ENCODE measurements at places on chromosomes 1 and 21.

DNA sequence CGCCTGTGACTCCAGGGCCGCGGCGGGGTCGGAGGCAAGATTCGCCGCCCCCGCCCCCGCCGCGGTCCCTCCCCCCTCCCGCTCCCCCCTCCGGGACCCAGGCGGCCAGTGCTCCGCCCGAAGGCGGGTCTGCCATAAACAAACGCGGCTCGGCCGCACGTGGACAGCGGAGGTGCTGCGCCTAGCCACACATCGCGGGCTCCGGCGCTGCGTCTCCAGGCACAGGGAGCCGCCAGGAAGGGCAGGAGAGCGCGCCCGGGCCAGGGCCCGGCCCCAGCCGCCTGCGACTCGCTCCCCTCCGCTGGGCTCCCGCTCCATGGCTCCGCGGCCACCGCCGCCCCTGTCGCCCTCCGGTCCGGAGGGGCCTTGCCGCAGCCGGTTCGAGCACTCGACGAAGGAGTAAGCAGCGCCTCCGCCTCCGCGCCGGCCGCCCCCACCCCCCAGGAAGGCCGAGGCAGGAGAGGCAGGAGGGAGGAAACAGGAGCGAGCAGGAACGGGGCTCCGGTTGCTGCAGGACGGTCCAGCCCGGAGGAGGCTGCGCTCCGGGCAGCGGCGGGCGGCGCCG, at the start of gene SIM2:
TSS of gene SIM2 (plus strand) at position 135 of the 565 bp plus-strand sequence. CDS start 632 bp downstream, outside the sequence.
- DNase-seq = no peak

DNA sequence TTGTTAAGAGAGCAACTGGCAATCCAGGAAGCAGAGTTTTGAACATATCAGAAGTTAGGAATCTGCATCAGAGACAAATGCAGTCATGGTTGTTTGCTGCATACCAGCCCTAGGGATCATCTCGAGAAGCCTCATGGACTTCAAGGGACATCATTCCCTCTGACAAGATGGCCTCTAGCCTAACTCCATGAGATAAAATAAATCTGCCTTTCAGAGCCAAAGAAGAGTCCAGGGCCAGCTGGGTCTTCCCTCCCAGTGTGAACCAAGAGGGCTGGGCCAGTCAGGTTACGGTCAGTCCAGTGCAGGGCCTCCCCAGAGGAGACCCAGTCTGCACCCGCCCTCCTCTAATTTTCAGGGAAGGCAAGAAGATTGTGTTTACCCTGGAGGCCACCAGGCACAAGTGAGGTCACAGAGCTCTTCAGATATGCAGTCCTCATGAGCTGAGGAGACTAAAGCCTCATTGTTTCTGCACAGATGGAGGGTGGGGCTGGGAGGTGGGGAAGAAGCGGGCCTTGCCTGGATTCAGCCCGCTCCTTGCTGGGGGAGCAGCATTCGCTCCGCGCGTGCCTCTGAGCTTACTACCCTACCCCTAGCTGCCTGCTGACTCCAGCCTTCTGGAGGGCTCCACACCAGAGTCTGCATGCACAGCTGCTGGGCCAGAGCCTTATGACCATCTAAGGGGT, 52.8 kb downstream of the CAPN2 start:
- no peak for DNase-seq

DNA sequence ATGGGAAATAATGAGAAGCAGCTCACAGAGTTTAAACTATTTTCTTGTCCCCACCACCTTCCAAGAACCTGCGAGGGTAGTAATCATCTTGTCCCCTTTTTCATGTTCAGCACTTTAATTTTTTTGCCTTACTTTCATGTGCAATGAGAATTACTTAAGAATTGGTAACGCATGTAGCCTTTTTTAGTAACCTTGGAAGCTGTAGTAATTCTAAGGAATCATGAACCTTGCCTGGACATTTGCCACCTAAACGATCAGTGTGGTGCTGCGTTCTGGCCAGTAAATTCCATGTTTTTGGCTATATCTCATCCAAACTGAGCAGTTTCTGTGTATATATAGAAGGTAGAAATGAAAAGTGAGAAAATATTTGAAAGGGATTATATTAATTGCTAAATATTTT, 3.9 kb upstream of the VAMP3 start:
- no peak for DNase-seq

- DNase-seq = no peak
These were observed 42.9 kb upstream of the SLC44A3 start for GRCh38 chr1:94777281-94777680.

DNA sequence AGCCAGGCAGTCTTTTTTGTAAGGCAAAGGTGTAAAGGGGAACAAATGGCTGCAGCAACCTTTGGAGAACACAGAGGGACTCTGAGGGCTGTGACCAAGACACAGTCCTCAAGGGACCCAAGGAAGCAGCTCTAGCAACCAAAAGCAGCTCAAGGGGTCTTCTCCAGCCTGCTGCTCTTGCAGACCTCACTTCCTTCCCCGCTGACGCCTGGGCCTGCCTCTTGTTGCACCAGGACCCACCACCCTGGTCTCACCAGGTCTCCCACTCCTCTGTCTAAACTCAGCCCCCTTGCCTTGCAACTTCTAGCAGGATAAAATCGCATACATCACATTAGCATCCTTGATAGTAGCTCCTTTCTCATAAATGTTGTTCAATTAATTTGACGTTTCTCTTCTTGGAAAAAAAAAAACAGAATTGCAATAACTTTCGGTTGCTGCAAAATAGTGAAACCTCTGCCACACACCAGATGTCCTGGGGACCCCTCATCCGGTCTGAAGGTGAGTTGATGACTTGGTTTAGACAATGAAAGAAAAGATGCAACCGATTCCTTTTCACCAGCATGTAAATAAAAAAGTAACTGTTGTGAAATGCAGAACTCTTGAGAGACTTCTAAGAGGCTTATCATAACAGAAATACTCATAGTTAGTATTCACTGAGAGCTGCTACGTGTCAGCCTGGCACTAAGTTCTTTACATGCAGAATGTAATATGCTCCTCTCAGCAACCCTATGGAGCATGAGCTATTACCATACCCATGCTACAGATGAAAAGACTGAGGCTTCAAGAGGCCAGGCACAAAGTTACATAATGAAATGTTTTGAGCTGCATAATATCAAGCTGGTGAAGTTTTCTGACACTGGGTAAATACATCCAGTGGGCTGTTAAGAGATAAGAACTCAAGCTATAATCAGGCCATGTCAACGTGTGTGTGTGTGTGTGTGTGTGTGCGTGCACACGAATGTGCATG, 58.5 kb downstream of the UMODL1 start:
- DNase-seq = no peak

DNA sequence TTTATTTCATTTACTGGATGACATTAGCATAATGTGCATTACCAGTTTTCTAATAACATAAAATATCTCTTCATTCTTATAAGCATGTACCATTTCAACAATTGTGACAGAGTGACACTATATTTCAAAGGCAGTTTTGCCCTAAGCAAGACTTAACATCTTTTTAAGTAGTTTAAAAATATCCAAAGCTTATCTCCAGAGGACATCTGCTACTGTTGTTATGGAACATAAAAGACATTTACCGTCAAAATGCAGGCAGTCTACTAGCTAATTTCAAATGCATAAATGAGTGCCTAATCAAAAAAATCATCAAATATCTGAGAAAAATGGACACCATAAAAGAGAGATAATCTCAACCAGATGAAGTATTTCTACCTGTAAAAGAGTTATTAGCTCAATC, 782.4 kb upstream of the BRINP3 start:
- no peak for DNase-seq

DNA sequence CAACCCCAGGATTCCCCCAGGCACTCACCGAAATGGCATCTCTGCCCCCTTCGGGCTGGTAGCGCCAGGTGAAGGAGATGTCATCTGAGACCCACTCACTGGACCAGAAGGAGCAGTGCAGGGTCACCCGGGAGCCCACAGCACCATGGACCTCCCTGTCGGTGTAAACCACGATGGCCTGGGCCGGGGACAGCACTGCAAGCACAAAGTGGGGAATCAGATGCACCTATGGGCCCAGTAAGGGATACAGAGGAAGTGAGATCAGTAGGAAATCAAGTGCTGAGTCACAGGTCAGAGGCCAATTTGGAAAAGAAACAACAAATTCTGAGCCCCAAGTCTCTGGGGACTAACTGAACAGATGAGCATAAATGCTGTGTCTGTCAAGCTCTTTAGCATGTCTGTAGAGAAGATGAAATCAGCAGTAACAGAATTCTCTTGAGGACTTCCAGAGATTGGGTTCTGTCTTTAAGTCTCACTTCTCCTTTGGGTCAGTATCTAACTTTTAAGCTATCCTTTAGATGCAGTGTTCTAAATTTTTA, 2.5 kb downstream of the MPZ start:
- DNase-seq = no peak

DNA sequence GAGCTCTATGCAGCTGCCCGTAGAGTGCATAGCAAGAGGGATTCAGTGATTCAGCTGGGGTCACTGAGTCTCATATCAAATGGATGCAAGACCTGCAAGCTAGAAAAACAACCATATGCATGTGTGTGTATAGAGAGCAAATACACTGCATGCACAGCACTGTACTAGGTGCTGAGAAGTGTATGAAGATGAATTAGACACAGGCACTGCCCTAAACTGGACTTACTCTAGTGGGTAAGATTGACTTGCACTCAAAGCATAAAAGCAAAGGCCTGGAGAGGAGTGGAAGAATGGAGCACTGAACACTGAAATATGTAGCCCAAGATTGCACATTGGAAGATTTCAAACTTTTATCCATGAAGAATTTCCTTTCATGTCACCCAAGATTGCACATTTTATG, 5.5 kb upstream of the GBP1 start:
- no peak for DNase-seq

- DNase-seq = no peak
These were observed at the start of gene NES for GRCh38 chr1:156676820-156677615. NES (minus strand) TSS chr1:156677407; CDS start chr1:156677264, 143 bp downstream.

DNA sequence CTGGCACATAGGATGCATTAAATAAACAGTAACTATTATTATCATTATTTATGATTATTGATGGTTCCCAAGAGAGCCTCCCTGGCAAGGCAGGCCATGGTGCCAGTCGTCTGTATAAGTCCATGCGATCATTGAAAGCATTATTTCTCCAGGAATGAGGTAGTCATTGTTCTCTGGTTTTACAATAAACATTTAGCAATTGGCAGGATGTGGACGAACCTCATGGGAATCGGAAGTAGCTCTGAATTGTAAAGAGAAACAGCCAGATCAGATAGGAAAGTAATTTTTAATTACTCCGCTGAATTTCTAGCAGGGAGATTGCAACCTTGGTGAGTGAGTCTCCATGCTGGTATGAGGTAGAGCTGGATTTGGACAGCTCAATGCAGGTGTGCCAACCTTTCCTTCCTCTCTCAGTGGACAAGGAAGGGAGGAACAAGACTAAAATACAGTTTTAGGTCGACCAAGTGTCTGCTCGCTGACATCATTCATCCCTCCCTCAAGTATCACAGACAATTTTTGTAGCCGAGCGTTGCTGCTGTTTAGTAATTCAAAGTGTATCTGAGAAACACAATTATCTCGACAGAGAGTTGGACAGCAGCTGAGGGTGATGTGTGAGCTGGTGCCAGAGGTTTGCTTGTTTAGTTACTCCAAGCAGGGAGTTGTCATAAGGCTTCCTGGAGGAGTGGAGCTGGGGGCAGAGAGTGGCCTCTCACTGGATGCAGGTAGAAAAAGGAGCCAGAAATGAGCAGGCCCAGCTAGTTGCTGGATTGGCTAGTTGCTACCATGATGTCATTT, 250.8 kb downstream of the KCNJ6 start:
- DNase-seq = no peak

GRCh38 chr1:213988507-213989001, 781 bp downstream of the PROX1 start:
- DNase-seq = no peak

DNA sequence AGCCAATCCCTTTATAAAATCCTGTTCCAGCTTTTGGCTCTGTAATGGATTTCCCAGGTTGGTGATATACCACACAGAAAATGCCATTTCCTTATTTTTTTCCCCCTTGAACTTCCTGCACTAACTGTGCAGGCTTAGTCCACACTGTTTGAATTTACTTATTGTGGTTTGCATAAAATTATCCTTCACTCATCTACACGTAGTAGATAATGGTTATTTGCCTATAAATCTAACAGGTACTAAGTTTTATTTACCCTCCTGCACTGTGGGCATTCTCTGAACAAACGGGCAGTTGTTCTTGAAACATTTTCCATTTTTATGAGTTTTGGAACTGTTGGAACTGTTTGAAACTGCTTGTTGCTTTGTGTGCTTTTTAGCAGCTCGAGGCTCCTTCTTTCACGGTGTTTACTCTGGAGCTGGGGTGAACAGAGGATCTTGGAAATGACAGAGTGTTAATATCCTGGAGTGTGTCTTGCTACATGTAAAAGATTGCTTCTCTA, 23.0 kb upstream of the KIFAP3 start:
- no peak for DNase-seq

DNA sequence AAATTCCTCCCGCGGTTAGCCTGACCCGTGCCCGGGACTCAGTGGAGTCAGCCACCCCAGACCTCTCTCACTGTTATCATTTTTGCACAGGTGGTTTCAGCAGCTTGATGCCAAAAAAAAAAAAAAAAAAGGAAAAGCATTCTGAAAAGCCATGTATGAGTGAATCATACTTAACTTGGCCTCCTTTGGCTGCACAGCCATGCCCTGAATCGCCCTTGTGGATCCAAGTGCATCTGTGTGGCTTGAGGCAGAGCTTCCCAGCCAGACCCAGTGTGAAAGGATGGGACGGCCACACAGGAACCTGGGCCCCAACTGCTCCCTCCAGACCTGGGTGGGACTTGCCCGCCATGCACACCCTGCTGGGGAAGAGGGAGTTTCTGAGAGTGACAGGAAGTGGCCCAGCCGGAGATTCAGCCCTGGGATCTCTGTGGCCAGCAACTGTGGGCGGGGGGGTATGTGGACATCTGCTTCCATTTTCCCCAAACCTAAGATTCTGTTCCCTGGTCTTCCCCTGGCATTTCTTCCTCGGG, 8.6 kb downstream of the YBEY start:
- DNase-seq = no peak

- no peak for DNase-seq
These were observed 169.2 kb downstream of the APP start for GRCh38 chr21:26001356-26001755.

DNA sequence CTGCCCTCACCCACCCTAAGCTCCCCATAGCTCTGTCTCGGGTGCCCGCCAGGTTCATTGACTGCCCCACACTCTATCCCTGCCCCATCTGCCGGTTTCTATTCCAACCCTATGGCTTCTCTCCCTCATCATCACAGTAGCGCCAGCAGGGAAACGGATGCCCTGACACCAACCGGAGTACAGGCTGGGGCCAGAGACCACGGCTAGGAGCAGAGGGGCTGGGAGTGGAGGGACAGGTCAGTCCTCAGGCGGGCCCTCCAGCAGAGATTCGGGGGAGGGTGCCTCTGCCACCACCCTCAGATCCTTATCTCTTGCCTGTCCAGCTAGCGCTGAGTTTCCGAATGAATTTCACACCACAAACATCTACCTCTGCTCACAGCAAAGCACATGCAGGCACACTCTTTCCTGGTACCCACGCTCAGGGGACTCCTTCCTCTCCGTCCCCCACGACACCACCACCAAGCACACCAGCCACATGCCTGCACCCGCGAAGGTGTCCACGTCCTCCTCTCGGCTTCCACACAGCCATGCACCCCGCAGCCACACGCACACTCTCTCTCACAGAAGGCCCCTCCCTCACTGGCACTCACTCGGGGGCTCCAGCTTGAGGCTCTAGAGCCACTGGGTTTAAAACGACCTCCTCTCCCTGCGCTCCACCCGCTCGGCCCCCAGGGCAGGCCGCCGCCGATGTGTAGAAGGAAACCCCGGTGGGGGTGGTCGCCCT, 7.2 kb downstream of the TAL1 start:
- DNase-seq = no peak

GRCh38 chr1:78005448-78005722, 646 bp downstream of the DNAJB4 start:
- no peak for DNase-seq

- DNase-seq = peak; percentile 8
These were observed 43.4 kb upstream of the MRPS6 start for GRCh38 chr21:34029743-34030528.

GRCh38 chr21:32360401-32360975, 32.3 kb downstream of the URB1 start:
- DNase-seq = no peak

Data from stimulated activated CD4-positive, alpha-beta T cell treated with anti-CD3 and anti-CD28 coated beads, TNF-alpha, amount 100 ng/mL, for 1 hour (primary cell).